ENCODE measurements at places on chromosomes 5 and 9. TPM values are rescaled to one million over a fixed set of nuclear protein-coding genes. Genes with fewer than 3 reads are reported as not detected.

TAF1L gene
- total RNA-seq, result 0.02 TPM

MPDZ gene
- 6.1 TPM for total RNA-seq

CAMSAP1 gene
- total RNA-seq, result 28.8 TPM

OR1Q1 gene
- total RNA-seq, result not detected

STING1 gene
- total RNA-seq, result 64.2 TPM

THOC3 gene
- total RNA-seq, result 111 TPM

PRSS3 gene
- 0.42 TPM for total RNA-seq

PCSK1 gene
- not detected for total RNA-seq

RANBP17 gene
- total RNA-seq, result 0.13 TPM

CTNNA1 gene
- 117 TPM for total RNA-seq

PRELID2 gene
- 20.1 TPM for total RNA-seq

HMCN2 gene
- not detected for total RNA-seq

SLC2A6 gene
- 0.38 TPM for total RNA-seq

RBM22 gene
- 53.5 TPM for total RNA-seq

ORM1 gene
- total RNA-seq, result 3.4 TPM

SNCAIP gene
- total RNA-seq, result not detected

NR2F1 gene
- total RNA-seq, result 0.04 TPM

IL9 gene
- not detected for total RNA-seq

CKMT2 gene
- total RNA-seq, result not detected

MEF2C gene
- total RNA-seq, result 64.5 TPM

LAMC3 gene
- total RNA-seq, result not detected

GPR150 gene
- total RNA-seq, result not detected

CLIC3 gene
- 0.18 TPM for total RNA-seq

CDH6 gene
- not detected for total RNA-seq

SPINK13 gene
- not detected for total RNA-seq

CORO2A gene
- 21.3 TPM for total RNA-seq

F2RL2 gene
- 0.09 TPM for total RNA-seq

All from K562 (cell line).